ENCODE measurements at places on chromosomes 16 and 17. TPM values are rescaled to one million over a fixed set of nuclear protein-coding genes. Genes with fewer than 3 reads are reported as not detected.
A peak's percentile ranks its signal among the peaks of the same experiment; 100 is the strongest.

DNA sequence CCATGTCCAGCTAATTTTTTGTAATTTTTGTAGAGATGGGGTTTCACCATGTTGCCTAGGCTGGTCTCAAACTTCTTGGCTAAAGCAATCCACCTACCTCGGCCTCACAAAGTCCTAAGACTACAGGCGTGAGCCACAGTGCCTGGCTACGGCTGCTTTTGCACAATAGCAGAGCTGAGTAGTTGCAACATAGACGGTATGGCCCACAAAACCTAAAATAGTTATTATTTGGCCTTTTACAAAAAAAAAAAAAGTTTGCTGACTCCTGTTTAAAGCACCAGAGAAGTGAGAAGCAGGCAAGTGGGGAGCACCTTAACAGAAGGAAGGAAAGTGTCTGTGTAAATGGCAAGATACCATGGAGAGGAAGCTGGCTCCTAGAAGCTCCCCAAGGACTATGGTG lies 5.3 kb upstream of the HSF5 start:
- no peak overlapping the region for H3K27ac ChIP-seq
- no peak for DNase-seq
- H3K4me1 ChIP-seq, result no peaks in the 10 kb centered on the region
- H3K27me3 ChIP-seq, result no peaks in the 10 kb centered on the region
- peaks cover 74% of the 10 kb centered on the region for H3K36me3 ChIP-seq

- H3K36me3 ChIP-seq, result no peaks in the 10 kb centered on the region
- peak overlapping the region; percentile 60 for H3K4me3 ChIP-seq
- peaks cover 16% of the 10 kb centered on the region for H3K4me1 ChIP-seq
- DNase-seq, result no peak
- no peak overlapping the region for H3K27ac ChIP-seq
Measured at GRCh38 chr17:47694581-47695428, 844 bp downstream of the TBKBP1 start.

DNA sequence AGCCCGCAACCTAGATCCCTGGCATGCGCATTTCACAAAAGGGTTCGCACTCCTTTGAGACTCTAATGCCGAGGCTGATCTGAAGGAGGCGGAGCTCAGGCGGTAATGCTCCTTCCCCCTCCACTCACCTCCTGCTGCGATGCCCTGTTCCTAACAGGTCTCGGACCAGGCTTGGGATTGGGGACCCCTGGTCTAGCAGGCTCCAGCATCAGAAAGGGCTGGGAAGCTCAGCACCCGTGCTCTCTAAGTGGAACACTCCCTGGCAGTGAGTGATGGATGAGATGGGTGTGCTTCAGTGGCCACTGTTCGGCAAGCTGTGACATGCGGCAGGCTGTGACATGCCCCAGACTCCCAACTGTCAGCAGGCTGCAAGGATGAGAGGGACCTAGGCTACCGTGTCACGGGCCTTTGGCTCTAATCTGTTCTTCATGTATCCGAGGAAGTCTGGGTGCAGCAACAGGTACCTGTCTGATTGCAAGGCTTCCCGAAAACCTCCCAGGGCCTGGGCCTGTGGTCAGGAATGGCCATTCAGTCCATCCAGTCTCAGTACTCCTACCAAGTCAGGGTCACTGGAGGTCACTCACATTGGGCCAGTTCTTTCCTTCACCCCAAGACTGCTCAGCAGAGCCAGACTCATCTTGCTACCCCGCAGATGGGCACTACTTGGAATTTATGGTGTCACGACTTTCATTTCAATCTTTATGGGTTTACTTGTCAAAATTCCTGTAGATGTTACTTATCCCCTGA lies 1.3 kb upstream of the ST6GALNAC2 start:
- DNase-seq, result no peak
- no peak overlapping the region for H3K27ac ChIP-seq
- H3K4me3 ChIP-seq, result no peak overlapping the region
- H3K27me3 ChIP-seq, result no peaks in the 10 kb centered on the region
- no peaks in the 10 kb centered on the region for H3K4me1 ChIP-seq
- no peaks in the 10 kb centered on the region for H3K36me3 ChIP-seq

DNA sequence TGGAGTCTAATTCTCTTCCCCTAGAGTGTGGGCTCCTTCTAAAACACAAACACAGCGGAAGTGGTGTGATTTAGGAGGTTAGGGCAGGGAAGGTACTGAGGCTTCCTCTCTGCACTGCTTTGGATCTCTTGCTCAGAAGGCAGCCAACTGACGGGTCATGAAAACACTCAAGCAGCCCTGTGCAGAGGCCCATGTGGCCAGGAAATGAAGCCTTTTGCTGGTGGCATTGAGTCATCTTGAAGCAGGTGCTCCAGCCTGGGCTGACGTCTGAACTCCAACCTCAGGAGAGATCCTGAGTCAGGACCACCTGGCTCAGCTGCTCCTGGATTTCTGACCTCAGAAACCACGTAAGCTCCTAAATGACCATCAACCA lies 72.9 kb downstream of the MRM1 start:
- no peaks in the 10 kb centered on the region for H3K4me1 ChIP-seq
- no peak overlapping the region for H3K27ac ChIP-seq
- H3K27me3 ChIP-seq, result no peaks in the 10 kb centered on the region
- no peak overlapping the region for H3K4me3 ChIP-seq
- no peaks in the 10 kb centered on the region for H3K36me3 ChIP-seq

DNA sequence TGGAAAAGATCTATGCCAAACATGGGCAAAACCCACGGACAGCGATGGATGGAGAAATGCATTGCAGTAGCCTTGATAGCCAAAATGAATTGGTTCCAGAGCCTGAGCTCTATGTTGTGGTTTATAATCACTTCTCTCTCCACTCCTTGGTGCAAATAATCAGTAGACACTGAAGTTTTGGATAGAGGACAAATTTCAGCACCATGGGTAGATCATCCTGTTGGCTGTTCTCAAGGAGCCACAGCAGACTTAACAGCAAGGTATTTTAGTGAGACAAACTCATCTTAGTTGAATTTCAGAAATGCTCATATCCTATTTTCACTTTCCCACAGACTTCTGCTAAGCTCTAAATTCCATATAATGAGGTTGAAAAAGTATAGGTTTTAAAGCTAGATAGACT lies 88.3 kb upstream of the CCL1 start:
- DNase-seq, result no peak
- no peaks in the 10 kb centered on the region for H3K4me1 ChIP-seq
- H3K27me3 ChIP-seq, result no peaks in the 10 kb centered on the region
- no peak overlapping the region for H3K27ac ChIP-seq
- no peaks in the 10 kb centered on the region for H3K36me3 ChIP-seq

GRCh38 chr17:30821871-30822723 lies 2.4 kb downstream of the CRLF3 start:
- peaks cover 47% of the 10 kb centered on the region for H3K4me1 ChIP-seq
- peak overlapping the region; percentile 87 for H3K27ac ChIP-seq
- H3K4me3 ChIP-seq, result peak overlapping the region; percentile 99
- no peaks in the 10 kb centered on the region for H3K27me3 ChIP-seq
- peak; percentile 47 for DNase-seq
- H3K36me3 ChIP-seq, result peaks cover 13% of the 10 kb centered on the region

Gene EFCAB13
- total RNA-seq, result 1.0 TPM

DNA sequence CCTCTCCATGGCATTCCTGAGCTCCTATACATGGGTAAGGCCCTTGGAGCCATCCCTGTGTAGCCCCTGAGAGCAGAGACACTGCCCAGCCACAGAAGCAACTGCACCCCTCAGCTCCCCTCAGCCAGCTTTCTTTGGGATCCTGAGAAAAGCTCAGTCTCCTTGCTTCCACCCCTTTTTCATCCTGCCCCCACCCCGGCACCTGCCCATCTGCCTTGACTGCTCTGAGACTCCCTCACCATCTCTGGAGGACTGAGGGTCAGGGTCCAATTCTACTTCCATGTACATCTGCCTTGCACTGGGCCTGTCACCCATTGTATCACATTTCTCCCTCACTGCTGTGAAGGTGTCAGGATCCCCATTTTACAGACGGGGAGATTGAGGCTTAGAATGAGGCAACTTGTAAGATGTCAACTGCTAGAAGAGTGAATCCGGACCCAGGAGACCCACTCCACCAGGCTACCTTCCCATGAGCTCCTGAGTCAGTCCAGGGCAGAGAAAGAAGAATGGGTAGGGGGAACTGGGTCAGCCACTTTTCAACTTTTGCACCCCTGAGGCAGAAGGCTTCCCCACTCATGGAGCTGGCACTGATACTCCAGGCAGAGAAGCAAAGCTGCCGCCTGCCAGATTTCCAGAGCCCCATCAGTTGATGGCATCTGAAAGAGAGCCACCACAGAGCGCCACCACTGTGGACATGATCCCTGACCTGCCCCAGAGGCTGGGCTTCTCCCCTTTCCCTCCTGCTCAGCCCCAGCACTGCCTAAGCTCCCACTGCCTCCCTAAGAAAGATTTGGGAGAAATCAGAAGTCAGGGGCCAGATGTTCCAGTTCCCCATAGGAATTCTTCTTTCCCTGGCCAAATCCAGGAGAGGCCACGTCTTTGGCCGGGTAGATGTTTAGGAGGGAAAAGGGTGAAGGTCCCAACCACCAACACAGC lies 135.4 kb downstream of the TMEM132E start:
- no peaks in the 10 kb centered on the region for H3K4me1 ChIP-seq
- no peaks in the 10 kb centered on the region for H3K27me3 ChIP-seq
- no peaks in the 10 kb centered on the region for H3K36me3 ChIP-seq
- no peak for DNase-seq
- H3K27ac ChIP-seq, result no peak overlapping the region

All from Karpas-422 (cell line).